Myocyte (in vitro differentiated cells): ENCODE measurements at places on chromosomes 2 and 18.

DNA sequence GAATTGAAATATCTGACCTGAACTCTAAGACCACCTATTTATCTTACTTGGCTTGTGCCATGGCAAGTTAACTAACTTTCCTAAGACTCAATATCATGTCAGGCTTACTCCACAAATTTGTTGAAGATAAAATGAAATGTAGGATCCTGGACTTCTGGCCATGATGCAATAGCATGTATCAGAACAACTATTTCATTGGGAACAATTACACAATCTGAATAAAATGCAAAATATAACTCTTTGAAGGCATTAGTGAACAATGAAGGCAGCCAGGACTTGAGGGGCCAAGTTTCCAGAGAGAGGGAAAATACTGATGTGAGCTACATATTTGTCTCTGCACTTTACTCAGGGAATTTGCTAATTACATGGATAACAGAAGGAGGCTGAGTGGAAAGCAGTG, 476.5 kb upstream of the ACVR2A start:
- DNase-seq, result no peak

DNA sequence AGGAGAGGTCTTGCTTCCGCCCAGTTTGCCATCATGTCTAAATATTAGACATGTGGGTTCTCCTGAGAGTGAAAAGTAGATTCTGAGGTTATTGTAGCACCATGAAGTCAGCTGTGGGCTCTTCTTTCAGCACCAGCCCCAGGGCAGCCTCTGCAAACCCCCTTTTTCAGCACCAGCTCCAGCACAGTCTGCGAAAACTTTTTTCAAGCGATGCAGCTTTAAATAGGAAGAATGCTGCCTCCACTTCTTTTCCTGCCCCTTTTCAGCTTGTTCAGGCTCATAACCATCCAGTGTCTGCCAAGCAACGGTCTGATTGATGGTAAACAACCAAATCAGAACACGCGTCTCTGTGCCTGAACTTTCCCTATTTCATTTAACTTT, at the start of gene COL5A2:
TSS of gene COL5A2 (minus strand) at position 192 of the 381 bp plus-strand sequence. CDS start at position 35, 157 bp downstream.
- peak; percentile 87 for DNase-seq

DNA sequence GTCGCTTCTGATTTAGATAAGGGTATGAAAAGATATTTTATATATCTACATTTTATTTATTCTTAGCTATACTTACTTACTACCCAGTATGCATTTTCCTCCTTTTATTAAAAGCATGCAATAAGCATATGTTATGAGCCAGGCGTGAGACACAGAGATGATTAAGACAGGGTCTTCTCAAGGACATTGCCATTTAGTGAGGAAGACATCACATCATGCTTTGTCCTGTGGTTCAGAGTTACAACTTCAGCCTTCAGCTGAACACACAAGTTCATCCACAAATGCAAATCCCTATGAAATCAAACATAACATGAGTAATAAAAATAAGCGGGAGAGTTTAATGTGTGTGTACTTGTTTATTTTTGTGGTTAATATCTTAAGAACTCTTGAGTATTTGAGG, 30.2 kb downstream of the GRHL1 start:
- DNase-seq, result no peak

DNA sequence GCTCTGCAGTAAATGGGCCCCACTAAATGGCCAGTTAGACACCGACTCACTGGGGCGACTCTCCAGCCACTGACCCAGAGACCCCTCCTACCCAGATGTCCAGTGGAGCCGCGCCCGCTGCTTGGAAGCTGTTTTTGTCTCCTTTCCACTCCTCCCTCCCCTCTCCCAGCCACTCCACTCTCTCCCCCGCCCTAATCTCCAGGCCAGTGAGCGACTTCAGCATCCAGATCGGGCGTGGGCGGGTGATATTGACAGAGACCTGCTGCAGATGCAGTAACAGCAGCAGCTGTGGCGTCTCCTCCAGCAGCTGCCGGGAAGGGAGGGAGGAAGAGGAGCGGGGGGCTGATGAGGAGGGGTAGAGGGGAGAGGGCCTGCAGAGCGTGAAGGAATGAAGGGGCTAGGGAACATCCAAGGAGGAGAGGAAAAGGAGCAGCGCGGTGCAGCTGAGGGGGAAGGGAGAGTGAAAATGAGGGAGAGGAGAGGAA, at the start of gene SCN7A:
TSS of gene SCN7A (minus strand) at position 110 of the 485 bp plus-strand sequence. CDS start 16,553 bp downstream, outside the sequence.
- peak; percentile 57 for DNase-seq

DNA sequence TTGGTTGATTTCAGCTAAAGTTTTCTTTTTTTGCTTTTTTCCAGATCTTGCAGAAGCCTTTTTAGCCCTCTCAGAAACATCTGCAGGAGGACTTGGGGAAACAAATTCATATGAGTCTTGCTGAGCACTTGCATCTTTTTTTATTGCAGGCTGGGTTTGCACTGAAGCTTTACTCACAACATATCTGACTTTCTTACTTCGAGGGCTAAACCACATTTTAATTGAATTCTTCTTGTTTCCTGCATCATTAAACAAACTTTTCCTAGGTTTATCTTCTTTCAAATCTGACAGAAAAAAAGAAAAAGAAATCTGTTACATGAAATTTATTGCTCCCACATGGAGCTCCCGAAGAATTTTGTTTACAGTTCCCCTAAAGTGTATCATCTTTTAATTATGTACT, 28.3 kb downstream of the BARD1 start:
- no peak for DNase-seq

DNA sequence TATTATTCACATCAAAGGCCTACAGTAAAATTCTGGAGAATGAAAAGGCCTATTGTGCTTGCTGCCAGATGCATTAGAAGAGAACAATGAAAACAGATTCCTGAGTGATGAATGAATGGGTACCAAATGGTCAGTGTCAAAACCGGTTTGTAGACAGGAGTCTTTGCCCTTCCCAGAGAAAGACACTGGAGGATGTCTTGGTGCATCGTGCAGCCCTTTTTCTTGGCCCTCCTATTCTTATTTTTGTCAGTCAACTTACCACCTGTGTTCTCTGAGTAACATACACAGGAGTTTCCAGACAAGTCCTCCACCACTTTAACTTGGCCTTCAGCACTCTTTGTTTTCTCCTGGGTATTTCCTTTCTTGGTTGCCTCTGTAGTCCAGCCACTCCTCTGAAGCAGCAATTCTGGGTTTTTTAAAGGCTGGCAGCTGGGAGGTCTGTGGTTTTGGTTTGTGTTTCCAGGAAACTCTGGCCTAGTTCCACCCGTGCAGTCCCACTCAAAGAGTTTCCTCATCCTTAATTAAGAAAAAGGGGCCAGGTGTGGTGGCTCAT, 29.4 kb downstream of the PSTPIP2 start:
- DNase-seq, result peak; percentile 90

DNA sequence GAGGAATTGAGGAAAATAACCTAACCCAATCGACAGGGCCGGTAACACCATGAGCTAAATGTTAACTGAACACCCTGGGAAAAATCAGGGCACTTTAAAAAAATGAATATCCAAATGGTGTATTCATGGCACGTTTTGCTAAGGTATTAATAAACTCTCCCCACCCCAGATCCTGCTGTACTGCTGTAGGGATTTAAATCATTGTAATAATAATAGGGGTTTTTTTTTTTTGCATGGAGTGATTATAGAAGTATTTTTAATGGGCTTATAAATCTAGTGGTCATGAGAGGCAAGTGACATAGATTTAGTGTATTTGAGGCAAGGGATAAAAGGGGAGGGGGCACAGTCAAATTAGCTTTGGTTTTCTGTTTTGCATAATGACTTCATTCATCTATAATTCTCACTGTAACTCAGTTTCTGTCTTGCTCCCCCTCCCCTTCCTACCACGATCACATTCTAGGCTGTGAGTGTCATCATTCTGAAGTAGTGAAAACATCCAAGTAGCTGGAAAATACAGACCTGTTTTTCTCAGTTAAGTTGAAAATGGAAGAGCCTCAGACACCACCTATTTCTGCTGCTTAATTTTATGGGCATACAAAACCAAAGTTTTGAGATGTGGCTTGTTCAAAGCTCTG, 18.2 kb upstream of the MGAT5 start:
- no peak for DNase-seq

- DNase-seq, result no peak
These were observed 151.7 kb downstream of the ANKRD44 start for GRCh38 chr2:197158591-197159550.

DNA sequence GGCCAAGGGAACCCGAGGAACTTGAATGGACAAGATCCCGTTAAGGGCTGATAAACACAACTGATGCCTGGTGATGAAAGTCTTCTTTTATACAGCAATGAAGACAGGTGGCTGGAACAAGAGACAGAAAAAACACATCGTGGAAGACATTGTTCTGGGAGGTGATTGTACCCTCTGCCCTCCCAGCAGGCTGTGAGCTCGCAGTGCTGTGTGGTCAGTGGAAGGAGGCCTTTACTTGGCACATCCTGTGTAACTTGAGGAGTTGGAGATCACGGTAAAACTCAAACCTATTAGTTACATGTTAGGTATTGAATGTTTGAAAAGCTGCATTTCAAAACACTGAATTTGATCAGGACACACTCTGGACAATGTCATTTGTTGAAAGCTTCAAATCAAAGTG, 249.9 kb upstream of the EPAS1 start:
- peak; percentile 67 for DNase-seq

DNA sequence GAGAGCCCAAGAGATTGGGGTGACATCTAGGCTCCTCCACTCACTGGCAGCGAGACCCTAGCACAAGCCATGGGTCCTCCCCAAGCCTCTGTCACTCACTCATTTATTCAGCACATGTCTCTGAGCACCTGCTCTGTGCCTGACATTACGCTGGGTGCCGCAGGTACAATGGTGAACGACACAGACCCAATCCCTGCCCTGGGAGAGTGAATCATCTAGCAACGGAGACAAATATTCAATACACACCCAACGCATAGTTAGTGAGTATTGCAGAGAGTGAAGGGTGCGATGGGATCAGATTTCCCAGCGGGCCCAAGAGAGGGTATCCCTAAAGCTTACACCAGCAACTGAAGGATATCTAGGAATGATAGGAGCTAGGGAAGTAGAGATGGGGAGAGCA, 45.5 kb downstream of the ZFP36L2 start:
- no peak for DNase-seq

DNA sequence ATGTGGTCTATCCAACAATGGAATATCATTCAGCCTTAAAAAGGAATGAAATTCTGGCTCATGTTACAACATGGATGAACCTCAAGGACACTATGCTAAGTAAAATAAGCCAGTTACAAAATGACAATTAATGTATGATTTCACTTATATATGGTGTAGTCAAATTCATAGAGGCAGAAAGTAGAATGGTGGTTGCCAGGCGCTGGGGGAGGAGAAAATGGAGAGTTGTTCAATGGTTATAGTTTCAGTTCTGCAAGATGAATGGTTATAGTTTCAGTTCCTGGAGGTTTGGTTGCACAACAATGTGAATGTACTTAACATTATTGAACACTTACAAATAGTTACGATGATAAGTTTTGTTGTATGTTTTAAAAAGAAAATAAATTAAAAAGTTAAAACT, 79.2 kb upstream of the IL1R2 start:
- no peak for DNase-seq

- peak; percentile 36 for DNase-seq
These were observed 146.3 kb downstream of the LAMA3 start for GRCh38 chr18:23835506-23835905.

- no peak for DNase-seq
These were observed 82.6 kb upstream of the TXNDC2 start for GRCh38 chr18:9803063-9803697.

- peak; percentile 82 for DNase-seq
These were observed 207.2 kb downstream of the SLC8A1 start for GRCh38 chr2:40244675-40245074.

DNA sequence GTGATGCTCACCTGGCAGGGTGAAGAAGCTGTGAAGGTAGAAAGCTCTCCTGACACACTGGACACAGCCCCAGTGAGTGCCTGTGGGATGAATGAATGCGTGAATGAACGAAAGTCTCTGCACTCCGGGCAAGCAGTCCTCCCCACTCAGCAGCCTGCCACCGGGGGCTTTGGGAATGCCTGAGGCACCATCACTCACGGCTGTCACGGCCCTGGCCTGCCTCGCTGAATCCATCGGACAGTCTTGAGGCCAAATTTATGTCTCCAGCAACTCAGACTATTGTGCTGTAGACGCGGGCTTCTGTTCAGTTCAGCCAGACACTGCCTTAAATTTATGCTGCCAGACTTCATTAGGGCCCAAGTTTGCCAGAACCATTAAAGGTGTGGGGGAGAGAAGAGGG, 62.9 kb upstream of the TEX51 start:
- no peak for DNase-seq

- DNase-seq, result peak; percentile 65
These were observed 38.3 kb downstream of the MRPL33 start for GRCh38 chr2:27809761-27810241.

GRCh38 chr2:66573416-66573815, 138.5 kb downstream of the MEIS1 start:
- DNase-seq, result no peak

DNA sequence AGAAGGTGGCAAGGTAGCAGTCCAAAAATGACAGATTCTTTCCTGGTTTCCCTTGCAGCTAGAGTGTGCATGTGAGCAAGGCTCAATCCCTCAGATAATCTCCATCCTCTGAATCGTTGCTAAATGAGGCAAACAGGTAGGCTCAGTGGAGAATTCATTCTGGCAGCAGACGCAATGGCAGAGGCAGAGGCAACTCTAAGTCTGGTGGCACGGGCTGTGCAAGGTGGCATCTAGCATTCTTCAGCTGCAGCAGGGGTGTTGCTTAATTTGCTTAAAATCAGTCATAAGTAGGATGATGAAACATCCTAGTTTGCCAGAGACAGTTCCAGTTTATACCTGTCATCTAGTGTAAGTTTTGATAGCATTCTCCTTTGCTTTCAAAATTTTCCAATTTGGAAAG, 391.1 kb upstream of the MEX3C start:
- no peak for DNase-seq

DNA sequence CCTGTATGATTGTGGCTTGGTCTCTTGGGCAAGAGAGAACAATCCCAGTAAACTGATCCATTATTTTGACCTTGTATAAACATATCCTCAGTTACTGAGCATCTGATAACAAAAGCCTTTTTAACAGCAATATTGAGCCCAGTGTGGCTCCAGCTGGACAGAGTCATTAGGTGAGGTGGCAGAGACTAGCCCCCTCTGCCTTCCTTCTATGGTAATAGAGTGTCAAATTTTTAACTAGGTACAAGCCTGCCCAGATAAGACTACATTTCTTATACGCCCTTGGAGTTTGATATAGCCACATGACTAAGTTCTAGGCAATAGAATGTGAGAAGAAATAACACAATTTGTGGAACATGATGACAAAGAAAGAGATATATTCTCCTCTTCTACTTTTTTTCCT, 56.2 kb downstream of the HNMT start:
- DNase-seq, result no peak

- no peak for DNase-seq
These were observed 52.5 kb upstream of the EML6 start for GRCh38 chr2:54671010-54671409.

- no peak for DNase-seq
These were observed 129.9 kb downstream of the ZBTB7C start for GRCh38 chr18:48279312-48279711.

DNA sequence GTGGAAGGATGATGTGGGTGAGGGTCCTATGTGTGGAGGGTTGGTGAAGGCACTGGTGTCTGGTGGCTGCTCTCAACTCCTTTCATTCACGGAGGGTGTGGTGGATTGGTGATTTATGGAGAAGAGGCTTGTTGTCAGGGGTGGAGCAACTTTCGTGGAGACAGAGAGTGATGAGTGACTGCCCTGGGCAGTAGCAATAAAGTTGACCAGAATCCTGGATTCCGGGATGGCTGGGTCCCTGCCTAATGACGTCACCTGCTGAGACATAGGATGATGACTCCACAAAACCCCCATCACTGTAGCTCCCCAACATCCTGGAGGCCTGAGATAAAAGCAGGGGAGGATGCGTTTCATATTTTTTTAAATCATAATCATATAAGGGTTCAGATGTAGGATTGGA, 193.0 kb downstream of the ACKR3 start:
- DNase-seq, result no peak

- DNase-seq, result peak; percentile 93
These were observed 1.4 kb downstream of the COL3A1 start for GRCh38 chr2:188975497-188976102.
